Vagina (tissue), 2 donors: ENCODE measurements at places on chromosomes 13 and 19. TPM values are rescaled to one million over a fixed set of nuclear protein-coding genes. Genes with fewer than 3 reads are reported as not detected.

Gene KCNC3
- total RNA-seq: 0.98 TPM

Gene MISP
- total RNA-seq: 0.49 TPM

Gene ENOX1
- 2.7 TPM for total RNA-seq

Gene SEMA6B
- 8.3 TPM for total RNA-seq

Gene KLK10
- total RNA-seq: 54.5 TPM

Gene MAMSTR
- total RNA-seq: 3.4 TPM

Gene MLNR
- total RNA-seq: not detected

Gene TEX29
- 2.9 TPM for total RNA-seq

Gene PRR12
- total RNA-seq: 15.5 TPM

Gene PODNL1
- total RNA-seq: 5.2 TPM

- no peak for DNase-seq
These were observed 28.9 kb downstream of the KCTD15 start for GRCh38 chr19:33825556-33825955.

GRCh38 chr13:112104881-112105234, 37.9 kb downstream of the SOX1 start:
- no peak for DNase-seq

DNA sequence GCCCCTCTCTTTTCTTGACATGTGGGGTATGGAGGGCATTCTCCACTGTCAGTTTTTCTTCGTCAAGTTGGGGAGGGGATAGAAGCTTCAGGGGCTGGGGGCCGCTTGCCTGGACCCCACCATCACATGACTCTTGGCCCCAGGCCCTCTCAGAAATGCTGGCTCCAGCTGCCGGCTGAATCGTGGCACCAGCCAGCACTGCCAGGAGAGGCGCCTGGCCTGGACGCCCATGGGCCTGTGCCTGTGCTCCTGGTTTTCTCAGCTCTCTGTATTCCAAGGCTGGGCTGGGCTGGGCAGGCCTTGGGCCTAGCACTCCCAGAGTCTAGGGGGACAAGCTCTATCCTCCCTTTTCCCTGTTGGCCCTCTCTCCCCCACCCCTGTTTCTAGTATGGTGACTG, 38.6 kb downstream of the LYL1 start:
- DNase-seq: no peak

DNA sequence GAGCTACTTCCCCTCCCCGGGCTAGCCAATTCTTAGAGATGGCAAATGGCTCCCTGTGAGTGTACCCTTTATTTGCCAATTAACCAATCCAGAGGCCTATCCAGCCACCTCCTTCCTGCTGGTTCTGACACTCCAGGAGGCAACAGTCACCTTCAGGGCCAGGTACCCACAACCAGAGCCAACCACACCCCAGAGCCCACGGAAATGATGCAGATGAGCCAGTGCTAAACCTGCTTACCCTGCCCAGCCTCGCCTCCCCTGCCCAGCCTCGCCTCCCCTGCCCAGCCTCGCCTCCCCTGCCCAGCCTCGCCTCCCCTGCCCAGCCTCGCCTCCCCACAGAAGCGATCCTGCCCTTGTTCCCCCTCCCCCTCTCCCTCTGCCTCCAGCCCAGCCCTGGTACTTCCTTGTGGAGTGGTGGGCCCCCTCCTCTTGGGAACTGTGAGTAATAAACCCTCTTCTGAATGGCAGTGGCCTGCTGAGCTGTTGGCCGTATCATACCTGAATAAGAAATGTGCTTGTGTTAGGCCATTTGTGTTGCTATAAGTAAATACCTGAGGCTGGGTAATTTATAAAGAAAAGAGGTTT, 173.8 kb upstream of the RNF113B start:
- DNase-seq: no peak

GRCh38 chr19:32748497-32748896, 28.9 kb downstream of the TDRD12 start:
- DNase-seq: no peak

DNA sequence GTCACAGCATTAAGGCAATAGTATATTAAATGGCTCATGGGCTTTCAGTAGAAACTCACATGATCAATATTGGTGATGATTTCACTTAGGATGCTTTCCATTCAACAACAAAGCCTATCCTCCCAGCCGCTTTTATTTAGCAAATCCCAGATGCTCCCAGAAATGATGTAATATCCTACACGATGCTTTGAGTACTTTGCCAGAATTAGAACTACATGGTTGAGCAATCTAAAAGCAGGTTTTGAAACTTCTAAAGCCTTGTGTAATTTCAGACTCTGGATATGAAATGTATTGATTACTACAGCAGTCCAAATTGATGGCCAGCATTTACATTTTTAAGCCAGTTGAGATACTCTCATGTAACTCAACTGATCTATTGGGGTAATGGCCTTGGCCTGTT, 13.6 kb downstream of the DLEU7 start:
- DNase-seq: no peak

- DNase-seq: no peak
These were observed 66.3 kb upstream of the RFXAP start for GRCh38 chr13:36752673-36753072.

DNA sequence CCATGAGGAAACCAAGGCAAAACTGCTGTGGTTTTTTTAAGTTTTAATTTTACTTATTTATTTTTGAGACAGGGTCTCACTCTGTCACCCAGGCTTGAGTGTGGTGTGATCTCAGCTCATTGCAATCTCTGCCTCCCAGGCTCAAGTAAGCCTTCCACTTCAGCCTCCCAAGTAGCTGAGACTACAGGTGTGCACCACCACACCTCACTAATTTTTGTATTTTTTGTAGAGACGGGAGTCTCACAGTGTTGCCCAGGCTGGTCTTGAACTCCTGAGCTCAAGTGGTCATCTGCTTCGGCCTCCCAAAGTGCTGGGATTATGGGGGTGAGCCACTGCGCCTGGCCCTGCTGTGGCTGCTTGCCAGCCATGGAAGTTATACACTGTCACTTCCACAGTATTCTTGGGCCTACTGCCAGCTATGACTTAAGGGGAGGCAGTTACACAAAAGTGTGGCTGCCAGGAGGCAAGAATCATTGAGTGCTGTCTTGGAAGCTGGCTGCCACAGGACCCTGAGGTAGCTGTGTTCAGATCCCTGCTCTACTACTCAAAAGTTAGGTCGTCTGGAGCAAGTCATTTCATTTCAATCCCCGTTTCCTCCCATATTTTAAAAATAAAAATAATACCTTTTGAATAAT, 12.7 kb downstream of the FARP1 start:
- no peak for DNase-seq

DNA sequence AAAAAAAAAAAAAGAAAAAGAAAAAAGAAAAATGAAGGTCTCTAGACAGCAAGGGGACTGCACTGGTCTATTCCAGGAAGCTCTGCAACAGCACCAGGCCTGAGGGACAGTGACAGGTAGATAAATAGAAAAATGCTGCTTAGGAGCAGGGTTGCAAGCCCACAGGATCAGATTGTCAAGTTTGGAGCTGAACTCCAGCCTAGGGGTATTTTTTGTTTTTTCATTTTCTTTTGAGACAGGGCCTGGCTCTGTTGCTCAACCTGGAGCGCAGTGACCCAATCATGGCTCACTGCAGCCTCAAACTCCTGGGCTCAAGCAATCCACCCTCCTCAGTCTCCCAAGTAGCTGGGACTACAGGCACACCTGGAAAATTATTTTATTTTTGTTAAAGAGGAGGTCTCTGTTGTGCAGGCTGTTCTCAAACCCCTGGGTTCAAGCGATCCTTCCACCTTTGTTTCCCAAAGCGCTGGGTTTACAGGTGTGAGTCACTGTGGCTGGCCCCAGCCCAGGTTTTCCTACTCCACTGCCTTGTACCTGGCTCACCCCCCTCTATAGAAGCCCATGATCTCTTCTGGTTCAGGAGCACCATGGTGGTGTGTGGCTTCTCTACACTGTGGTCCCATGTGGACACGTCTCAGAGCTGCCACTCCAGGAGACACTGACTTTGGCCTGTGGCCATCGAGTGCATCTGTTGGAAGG, 23.9 kb downstream of the POP4 start:
- no peak for DNase-seq

- no peak for DNase-seq
These were observed 837 bp downstream of the FSD1 start for GRCh38 chr19:4305257-4305612.

DNA sequence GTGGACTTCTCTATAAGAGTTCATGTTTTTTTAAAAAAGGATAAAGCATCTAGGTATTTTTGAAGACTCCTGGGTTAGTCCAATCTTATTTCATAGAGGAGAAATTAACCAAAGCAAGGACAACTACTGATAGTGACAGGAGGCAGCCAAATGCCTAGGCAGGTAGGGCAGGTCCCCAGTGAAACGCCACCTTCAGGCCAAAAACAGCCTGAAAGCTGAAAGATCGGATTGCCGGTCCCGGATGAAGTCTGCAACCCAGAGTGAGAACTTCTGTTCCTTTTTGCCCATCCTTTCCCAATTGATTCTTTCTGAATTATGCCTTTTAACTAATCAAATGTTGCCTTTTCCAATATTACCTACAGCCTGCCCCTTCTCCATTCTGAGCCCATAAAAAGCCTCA, 6.1 kb upstream of the GGACT start:
- DNase-seq: no peak

GRCh38 chr13:76937281-76937820, 11.0 kb upstream of the ACOD1 start:
- DNase-seq: no peak

DNA sequence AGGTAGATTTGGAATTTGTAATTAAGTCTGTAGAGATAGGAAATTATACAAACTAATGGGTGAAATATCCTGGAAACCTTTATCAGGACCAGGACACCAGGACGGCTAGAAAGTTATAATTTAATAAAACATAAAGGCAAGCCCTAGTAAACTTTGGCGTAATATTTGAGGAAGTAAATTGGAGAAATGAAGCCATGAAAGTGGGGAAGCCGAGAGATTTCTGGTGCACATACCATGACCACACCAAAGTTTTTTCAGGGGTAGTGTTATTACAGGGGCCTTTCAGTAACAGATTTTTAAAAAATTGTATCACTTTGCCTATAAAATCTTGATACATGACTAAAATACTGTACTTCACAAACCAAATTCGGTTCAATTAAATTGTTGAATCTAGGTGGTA, 54.7 kb upstream of the URAD start:
- DNase-seq: no peak

DNA sequence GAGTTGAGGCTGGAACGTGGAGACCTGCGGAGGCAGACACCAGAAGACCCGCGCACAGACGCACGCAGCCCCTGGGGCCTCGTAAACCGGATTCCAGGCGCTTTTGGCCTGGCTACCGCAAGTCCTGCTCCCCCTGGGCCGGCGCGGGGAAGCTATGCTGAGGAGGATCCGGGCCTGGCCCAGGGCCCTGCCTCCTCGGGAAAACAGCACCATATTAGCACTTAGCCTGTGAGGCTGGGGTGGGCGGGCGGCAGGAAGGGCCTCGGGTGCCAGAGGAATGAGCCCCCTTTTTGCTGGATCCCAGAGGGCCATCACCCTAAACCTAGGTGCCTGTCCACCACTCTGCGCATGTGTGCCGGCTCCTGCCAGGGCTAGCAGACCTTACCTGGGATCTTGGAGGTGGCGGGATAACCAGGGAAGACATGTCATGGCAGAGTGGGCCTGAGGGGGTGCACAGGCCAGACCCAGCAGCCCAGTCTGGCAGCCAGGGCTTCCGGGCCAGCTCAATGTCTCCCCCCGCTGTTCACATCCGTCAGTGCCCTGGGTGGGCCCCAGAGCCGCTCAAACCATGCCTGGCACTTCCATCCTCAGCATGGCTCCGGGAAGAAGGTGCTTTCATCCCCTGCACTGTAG, 7.3 kb downstream of the ELOF1 start:
- DNase-seq: no peak

DNA sequence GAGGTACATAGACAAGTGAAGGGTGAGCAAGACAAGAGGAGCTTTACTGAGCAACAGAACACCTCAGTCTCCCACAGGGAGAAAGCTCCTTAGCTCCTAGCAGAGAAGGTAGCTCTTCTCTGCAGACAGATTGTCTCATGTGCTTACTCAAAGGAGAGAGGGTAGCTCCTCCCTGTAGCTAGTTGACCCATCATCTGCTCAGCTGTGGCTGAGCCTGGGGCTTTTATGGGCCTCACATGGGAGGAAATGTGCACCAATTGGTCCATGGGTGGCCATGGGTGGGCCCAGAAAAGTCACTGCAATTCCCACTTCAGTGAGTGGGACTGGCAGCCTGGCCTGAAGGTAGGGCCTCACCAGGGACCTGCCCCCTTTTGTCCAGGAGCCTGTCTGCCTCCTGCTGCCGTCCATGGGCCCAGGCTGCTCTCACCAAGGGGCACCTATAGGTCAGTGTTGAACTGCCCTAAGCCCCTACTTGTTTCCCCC, 246.2 kb downstream of the GPC6 start:
- DNase-seq: no peak

DNA sequence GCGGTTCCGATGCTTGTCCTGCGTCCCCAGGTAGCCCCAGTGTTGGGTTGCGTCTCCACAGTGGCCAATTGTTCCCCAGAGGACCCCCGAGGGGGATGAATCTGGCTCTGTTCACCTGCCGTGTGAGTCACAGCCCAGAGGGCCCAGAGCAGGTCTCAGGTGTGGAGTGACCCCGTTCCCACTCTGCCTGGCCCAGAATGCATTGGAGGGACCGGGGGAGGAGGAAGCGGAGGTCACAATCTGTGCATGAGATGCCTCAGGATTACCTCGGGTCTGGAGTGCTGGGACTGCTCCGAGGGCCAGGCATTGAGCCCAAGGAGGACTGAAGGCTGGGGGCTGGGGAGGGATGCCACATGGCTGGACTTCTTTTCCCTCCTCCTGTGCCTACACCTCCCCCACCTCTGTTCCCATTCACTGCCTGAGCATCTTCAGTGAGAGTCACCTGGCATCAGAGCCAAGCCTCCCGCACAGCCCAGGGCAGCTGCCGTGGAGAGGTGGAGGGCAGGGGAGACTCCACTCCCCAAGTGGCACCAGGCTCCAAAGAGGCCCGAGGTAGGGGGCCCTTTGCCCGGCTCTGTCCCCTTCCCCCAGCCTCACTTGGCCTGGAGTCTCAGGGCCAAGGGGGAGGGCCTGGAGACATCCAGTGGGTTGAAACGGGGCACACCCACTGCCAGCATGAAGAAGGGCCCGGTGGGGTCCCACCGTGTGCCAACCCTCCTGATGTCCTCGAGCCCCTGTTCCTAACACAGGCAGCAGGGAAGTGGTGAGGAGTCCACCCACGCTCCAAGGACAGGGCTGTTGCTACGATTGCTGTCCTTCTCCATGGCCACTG, 81.1 kb downstream of the CHST8 start:
- no peak for DNase-seq

GRCh38 chr13:50494138-50494537, 349.4 kb downstream of the DLEU7 start:
- DNase-seq: no peak

- DNase-seq: no peak
These were observed 530.0 kb downstream of the RFC3 start for GRCh38 chr13:34347784-34348573.
